ENCODE measurements at places on chromosomes 6 and 20. TPM values are rescaled to one million over a fixed set of nuclear protein-coding genes. Genes with fewer than 3 reads are reported as not detected.

The ACTL10 gene
- total RNA-seq: 0.13 TPM

The PNPLA1 gene
- total RNA-seq: not detected

The MAP7 gene
- 2.5 TPM for total RNA-seq

The EDN3 gene
- total RNA-seq: not detected

The PRPH2 gene
- total RNA-seq: 0.44 TPM

The TP53INP2 gene
- 81.4 TPM for total RNA-seq

The TMEM151B gene
- total RNA-seq: not detected

The HLA-DRA gene
- 113 TPM for total RNA-seq

DNA sequence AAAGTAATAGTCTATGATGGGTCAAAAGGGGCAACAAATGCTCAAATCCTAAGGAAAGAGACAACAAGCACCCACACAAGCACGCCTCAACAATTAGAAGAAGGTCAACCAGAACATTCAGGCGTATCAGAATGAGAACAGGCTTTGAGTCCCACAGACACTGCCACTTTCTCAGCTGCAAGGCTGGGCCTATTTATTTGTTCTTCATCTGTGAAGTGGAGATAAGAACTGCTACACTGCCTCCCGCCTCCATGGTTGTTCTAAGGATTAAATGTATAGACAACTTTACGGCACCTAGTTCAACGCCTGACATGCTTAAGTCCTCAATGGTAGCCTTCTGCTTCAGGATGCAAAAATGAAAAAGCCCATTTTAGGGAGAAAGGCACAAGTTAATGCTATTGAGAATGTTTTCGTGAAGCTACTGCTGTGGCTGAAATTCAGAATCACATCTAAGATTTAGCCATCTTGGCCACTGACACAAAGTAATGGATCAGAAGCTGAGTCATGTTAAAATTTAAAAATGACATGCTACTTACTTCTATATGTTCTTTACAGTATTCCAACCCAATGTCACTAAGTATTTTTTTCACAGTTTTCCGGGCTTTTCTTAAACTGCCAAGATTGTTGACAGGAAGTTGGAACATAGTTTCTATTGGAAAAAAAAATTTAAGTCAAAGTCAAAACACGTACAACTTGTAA, 27.7 kb downstream of the ADNP start:
- DNase-seq: no peak

GRCh38 chr6:17473554-17473953, 80.2 kb downstream of the CAP2 start:
- DNase-seq: peak; percentile 32

- DNase-seq: no peak
Measured at GRCh38 chr6:135904666-135905065, 53.2 kb downstream of the PDE7B start.

- no peak for DNase-seq
Measured at GRCh38 chr6:5552243-5552642, 290.9 kb downstream of the FARS2 start.

DNA sequence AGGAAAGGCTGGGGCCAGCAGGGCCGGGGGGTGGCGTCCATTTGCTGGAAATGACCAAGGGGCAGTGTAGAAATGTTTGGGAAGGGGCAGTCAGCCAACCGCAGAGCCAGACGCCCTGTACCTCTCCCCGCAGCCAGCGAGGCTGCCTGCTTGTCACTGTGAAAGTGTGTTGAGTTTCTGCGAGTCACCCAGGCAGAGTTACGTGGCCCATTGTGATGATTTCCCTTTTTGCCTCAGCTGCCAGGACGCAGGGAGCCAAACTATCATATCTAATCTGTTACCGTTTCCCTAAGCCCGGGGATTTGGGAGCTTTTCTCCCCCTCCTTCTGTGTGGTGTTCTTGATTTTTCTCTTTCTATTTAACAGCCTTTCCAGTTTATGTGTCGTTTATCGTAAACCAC, 67.9 kb upstream of the STX16 start:
- DNase-seq: no peak

GRCh38 chr20:45342855-45343531, 5.2 kb downstream of the SDC4 start:
- no peak for DNase-seq

DNA sequence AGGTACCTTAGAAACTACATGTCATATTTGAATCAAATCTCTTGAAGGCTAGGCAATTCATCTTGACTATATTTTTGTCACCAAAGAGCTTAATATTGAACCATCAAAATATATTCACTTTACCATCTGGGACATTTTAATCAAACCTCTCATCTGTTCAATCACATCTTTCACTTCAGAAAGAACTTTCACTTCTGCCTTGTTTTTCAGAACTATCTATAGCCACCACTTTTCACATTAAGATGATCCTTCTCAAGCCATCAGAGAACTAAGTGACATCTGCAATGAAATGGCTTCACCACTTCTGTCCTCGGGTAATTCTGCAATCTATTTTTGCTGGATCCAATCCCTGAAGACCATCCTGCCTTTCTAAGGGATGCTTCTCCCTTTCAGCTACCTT, 57.8 kb downstream of the OR2B2 start:
- DNase-seq: no peak

DNA sequence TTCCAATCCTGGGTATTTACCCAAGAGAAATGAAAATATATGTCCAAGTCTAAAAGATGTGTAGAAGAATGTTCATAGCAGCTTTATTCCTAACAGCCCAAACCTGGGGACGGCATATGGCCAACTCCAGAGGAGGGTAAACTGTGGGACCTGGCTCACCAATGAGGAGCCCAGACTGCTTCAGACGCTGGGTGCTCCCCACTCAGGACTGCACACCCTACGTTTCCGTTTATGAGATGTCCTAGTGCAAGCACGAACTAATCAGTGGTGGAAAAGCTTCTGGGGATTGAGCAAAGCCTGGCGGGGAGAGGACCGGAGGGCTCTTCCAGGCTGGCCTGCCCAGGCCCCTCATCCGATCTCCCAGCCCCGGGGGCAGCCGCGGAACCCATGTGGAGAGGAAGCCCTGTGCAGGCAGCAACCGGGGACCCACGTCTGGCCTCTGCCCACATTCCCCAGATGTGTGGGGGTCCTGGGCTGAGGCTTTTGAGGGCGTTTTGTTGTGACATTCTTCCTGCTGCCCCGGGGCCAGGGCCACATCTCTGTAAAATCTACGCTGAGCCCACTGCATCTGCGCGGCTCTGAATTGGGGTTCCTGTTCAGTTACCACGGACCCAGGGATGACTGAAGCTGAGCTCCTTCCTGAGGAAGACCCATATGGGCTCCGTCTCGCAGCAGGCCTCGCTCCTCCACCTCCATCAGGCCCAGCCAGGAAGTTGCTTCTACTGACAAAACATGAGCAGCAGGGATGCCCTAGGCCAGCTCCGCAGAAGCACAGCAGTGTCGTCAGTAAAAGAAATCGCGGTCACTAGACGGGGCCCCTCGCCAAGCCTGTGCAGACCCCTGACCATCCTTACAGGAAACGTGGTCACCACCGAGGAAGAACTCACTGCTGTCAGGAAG, 188.0 kb downstream of the DLL1 start:
- peak; percentile 4 for DNase-seq

DNA sequence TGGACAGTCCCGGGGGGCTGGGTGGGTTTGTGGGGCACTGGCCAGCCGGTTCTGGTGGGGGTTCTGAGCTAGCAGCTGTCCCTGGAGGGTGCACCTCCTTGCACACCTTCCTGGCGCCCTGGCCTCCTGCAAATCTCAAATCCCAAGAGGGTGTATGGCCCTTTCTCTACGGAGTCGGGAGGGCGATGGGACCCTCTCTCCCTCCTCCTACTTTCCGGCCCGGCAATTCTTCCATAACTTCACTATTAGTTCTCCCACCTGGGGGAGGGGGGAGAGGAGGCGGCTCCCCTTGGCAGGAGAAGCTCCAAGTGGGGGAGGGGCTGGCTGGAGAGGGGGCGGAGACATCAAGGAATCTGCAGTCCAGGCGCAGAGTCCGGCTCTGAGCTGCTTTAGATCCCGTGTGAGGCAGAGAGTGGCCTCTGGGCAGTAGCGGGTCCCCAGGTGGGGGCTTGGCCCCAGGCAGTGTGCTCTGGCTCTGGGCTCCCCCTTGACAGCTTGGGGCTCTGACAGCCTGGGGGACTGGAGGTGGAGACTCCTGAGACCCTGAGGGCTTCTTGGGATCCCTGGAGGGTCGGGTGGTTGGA, 1.4 kb upstream of the LAMA5 start:
- DNase-seq: no peak

- DNase-seq: no peak
Measured at GRCh38 chr6:168678588-168678987, 237.6 kb downstream of the SMOC2 start.

- DNase-seq: no peak
Measured at GRCh38 chr6:135162678-135163439, 18.2 kb upstream of the MYB start.

GRCh38 chr6:17703256-17703694, 3.5 kb downstream of the NUP153 start:
- peak; percentile 22 for DNase-seq

GRCh38 chr6:122184401-122184827, 215.0 kb upstream of the HSF2 start:
- no peak for DNase-seq

DNA sequence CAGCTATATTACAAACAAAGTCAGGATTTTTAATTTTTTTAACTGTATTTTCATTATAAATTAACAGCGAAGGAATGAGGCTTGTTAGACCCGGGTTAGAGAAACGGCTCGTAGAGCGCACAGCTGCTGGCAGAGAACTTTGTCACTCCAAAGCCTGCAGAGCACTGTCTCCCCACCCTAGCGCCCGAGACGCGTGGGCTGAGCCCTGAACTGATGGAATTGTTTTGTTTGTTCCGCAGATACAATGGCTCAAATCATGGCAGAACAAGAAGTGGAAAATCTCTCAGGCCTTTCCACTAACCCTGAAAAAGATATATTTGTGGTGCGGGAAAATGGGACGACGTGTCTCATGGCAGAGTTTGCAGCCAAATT, 810 bp downstream of the LAMP5 start:
- DNase-seq: no peak

DNA sequence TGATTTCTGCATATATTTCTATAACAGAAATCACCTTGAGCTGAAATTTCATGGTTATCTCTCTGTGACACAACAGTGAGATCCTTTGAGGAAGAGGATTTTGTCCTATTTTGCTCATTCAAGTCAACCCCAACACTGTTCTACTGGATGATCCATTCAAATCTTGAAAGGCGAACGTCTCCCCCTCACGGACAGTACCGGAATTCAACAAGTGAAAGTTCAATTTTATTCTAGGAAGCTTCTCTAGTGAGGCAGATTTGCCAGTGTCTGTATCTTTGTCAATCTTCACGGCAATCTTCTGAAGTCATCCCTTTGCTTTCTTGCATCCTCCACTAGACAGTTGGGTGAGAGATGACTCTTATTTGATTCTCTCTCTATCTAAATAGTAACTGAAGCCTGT, 91.7 kb upstream of the PDE7B start:
- no peak for DNase-seq

- no peak for DNase-seq
Measured at GRCh38 chr20:60490217-60491050, 532.2 kb downstream of the CDH26 start.

- DNase-seq: peak; percentile 49
Measured at GRCh38 chr6:22108199-22108598, 188.6 kb downstream of the PRL start.

DNA sequence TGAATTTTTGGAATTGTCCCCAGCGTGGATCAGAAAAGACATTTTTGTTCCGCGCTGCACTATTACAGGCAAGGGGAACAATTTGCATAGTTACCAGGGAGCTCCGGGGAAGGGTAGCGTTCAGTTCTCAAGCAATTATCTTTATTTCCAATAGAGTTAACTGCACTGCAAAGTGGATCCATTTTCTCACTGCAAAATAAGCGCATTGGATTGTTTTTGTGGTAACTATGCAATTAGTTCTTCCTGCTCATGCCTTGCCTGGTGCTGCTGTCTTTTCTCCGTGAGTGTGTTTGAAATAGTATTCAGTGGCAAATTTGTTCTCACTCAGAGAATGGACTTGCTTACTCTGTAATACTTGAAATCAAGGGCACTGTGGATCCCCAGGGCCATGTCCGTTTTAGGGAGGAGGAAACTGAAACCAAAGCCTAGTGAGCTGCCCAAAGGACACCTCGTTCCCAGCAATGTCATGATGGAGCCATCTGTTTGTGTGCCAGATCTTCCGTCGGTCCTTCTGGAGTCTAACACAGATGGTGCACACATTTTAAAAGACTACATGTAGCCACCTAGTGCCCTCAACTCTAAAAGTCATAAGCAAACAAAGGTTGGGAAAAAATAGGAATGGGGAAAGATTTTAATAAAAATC, 7.4 kb upstream of the PCK1 start:
- DNase-seq: no peak

DNA sequence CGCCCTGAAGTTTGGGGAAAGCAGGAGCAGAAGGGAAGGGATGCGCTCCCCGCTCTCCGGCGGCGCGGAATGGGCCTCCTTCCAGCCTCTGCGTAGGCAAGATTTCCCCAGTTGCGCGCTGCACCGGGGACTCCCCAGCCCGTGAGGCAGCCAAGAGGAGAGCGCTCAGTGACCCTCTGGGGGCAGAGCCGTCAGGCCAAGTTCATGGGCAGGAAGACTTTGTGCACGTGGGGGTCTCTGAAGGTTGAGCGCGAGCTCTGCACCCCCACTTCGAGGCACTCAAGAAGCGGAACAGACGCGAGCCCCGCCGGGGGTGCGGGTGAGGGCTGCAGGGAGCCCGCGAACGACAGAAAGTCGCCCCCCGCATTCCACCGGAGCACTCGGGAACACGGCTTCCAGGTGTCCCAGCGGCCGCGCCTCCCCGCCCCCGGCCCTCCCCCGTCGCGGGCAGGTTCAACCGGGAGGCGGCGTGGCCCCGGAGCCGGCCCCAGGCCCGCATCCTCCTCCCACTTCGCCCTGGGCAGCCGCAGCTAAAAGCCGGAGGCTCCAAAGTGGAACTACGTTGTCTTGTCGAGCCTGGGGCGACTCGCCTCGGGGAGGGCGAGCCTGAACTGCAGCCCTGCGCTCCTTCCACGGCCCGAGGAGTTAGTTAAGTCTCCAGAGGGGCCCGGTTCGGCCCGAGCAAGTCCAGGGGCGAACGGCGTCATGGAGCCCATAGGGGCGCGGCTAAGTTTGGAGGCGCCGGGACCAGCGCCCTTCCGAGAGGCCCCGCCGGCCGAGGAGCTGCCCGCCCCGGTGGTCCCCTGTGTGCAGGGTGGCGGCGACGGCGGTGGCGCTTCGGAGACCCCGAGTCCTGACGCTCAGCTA, at the start of gene PPP1R3G:
Gene PPP1R3G (plus strand): TSS at position 561 of the 867 bp plus-strand sequence. CDS start 145 bp downstream, at position 706.
- peak; percentile 73 for DNase-seq

DNA sequence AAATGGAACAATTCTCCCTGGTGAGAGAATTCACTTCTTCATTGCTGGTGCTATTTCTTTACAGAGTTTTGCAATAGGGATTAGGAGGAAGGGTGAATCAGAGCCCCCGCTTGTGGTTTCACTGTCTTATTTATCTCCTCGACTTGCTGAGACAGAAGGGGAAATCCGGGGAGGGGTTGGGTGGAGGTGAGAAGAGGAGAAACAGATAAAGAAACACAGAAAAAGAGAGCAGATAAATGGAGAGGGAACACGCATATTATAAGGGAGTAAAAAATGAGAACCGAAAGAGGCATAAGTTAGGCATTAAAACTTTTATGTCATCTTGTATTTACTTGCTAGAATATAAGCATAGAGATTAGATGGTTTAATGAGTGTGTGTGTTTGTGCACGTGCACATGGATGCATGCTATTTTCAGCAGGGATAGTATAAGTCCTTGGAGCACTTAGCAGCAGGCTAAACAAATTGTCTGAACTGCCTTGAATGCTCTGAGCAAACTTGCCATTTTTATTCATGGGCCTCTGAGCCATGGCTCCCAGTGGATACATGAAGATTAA, 105.0 kb downstream of the OLIG3 start:
- no peak for DNase-seq

GRCh38 chr6:107840636-107841274, 16.6 kb upstream of the SCML4 start:
- no peak for DNase-seq

- no peak for DNase-seq
Measured at GRCh38 chr6:111829998-111830397, 43.3 kb downstream of the FYN start.
